GM13977 (cell line): ENCODE measurements at places on chromosomes 3 and 15.

DNA sequence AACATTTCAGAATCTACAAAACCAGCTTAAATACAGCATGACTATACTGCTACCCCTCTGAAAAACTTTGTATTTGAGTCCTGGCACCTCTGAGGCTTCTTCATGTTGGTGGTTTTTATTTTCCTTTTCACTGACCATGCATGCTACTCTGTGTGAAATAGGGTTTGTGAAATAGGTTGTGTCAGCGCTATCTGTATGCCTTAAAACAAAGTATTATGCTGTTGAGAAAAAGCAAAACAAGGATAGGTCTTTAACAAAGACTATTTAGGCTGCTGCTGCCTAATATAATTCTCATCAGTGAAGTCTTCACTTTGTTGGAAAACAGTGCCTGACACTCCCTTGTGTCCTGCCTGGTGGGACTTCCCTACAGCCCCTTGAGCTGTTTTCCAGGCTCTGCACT, 28.7 kb upstream of the TRAK1 start:
- DNase-seq = no peak

GRCh38 chr15:92747047-92747446, 91.5 kb upstream of the FAM174B start:
- DNase-seq = no peak

DNA sequence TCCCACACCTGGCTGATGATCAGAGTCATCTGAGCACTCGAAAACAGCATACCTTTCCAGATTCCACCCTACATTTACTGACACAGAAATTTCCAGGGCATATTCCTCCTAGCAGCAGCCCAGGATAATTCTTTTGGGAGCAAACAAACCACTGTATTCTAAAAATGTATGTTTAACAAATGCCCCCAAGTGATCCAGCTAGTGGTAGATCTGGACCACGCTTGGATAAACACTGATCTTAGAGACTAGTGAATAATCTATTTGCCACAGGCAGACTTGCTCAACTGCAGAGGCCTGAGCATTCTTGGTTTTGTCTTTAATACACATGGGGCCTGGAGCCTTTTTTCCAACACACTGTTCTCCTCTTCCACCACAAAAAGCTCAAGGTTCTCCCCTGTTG, 89.6 kb downstream of the TM4SF4 start:
- DNase-seq = no peak

DNA sequence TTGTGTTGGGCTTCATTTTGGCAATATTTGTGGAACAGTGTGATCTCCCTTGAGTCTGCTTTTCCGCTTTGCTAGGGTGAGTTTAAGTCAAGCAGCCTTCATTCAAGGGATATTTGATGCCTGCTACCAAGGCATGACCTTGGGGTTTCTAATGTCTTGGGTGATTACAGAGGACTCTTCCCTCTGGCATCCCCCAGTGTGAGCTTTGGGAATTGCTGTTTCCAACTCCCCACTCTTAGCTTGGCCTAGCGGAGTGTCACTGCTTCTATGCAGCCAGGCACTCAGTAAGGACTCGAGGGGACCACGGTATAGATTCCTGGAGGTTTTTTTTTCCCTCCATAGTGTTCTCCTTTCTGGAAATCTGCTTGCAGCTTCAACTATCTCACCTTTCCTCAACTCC, 21.1 kb downstream of the GCNT3 start:
- no peak for DNase-seq

DNA sequence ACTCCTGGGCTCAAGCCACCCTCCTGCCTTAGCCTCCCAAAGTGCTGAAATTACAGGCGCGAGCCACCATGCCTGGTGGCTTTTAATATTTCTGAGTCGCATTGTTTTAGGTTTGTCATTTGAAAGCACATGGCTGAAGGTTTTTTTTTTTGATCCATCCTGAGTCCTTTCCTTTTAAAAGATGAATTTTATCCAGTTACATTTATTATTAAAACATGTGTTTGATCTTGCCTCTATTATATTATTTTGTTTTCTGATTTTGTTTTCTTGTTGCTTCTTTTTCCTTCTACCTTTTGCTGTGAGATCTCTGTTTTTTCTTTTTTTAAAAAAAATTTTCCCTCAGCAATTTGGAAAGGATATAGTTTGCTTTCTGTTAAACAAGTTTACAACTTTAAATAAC, 76.4 kb downstream of the SCN5A start:
- DNase-seq = no peak

DNA sequence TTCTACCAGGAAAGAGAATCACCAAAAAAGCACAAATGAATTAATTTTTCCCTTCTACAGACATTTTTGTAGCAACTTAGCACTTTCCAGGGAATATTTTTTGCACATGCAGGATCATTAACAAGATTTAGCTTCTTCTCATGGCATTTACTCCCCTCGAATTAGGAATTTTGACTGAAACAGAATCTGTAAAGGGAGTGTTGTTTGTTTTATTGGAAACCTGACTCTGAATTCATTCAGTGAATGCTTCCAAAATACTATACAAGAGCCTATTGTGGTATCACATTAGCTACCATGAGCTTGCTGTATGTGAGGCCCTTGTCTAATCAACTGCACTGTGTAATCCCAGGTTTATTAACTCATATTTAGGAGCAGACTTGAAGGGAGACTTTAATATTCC, 130.4 kb upstream of the ATP10A start:
- DNase-seq = no peak

DNA sequence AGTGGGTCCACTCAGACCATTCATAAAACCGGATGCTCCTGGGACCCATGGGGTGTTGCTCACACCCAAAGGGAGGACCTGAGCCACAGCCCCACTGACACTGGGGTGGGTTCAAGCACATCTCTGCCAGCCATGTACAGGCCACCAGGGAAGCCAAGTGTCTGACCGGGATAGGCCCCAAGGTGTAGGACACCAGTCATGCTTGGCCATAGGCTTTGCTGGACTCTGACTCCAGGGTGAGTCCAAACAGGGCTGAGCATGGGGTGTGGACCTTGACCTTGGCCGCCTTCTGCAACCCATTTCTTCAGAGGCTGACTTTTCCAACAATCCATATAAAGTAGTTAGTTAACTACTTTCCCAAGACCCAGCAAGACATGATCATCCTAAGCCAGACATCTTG, 31.4 kb upstream of the DUSP7 start:
- DNase-seq = no peak

- DNase-seq = no peak
Measured at GRCh38 chr3:133709139-133709750, 36.9 kb upstream of the TF start.

DNA sequence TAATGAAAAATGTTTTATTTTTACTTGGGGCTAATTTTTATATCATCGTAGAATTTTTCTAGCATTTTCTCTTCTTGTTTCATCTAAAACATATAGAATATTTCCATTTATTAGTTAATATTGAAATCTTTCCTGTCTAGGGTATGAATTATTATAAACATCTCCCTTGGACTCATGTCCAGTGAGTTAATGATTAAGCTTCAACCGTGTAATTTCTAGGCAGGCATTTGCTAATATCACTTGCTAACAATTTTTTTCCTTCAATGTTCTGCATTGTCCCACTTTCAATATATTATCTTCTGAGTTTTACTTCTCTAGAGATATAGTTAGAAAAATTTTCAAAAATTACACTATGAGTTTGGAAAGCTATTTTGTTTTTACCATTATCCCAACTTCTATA, 1371.6 kb upstream of the EPHA6 start:
- DNase-seq = no peak

DNA sequence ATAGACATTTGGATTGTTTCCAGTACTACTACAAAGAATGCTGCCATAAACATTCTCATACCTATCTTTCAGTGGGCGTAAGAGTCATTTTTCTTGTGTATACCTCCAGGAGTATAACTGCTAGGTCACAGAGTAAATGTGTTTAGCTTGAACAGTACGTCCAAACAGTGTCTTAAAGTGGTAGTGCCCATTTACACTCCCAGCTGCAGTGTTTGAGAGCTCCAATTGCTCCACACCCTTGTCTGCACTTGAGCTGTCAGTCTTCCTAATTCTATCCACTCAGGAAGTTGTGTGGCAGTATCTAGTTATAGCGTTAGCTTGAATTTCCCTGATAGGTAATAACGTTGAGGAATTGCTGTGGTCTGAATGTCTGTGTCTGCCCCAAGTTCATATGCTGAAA, 404.7 kb upstream of the PPP2R3A start:
- DNase-seq = no peak
